ENCODE measurements at places on chromosomes 13 and 19.

- H3K36me3 ChIP-seq, result no peaks in the 10 kb centered on the region
- no peak overlapping the region for H3K4me3 ChIP-seq
- H3K27ac ChIP-seq, result no peak overlapping the region
- no peaks in the 10 kb centered on the region for H3K27me3 ChIP-seq
These were observed 1297.0 kb upstream of the ATXN8OS start for GRCh38 chr13:68810660-68811059.

- H3K4me3 ChIP-seq, result no peak overlapping the region
- DNase-seq, result no peak
- peaks cover 18% of the 10 kb centered on the region for H3K4me1 ChIP-seq
- no peaks in the 10 kb centered on the region for H3K27me3 ChIP-seq
- no peaks in the 10 kb centered on the region for H3K36me3 ChIP-seq
These were observed 407.0 kb downstream of the ZNF536 start for GRCh38 chr19:30778961-30779715.

DNA sequence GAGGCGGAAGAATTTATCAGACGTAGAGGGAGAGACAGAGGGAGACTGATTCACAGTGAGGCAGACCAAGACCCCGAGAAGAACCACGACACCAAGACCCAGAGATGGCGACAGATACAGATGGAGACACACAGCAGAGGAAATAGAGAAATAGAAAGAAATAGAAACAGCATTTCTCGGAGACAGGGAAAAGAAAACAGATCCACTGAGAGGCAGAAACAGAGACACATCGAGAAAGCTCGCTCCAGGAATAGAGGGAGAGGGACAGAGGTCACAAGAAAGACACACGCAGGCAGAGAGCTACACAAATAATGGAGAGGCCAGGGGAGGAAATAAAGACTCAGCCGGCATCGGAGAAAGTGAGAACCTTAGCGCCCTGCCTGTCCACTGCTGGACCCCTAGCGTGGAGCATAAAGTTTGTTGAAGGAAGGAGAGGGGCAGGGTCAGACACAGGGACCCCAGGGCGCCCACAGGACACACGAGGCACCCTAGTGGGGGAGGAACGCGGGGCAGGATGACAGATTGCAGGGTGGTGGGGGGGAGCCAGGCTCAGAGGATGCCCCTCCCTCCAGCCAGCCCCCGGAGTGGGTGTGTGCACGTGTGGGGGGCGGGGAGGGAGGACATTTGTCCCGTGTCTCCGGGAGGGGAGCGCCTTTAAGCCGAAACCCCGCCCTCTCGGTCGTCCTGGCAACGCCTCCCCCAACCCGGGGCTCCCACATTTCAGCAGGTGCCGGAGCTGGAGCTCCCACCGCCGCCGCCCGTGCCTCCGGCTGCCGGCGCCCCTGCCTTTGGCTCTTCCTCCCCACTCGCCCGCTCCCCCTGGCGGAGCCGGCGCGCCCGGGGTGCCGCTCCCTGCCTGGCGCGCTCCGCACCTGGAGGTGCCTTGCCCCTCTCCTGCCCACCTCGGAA, at the start of gene PRKCG:
PRKCG (plus strand) TSS at position 716 of the 909 bp plus-strand sequence. CDS start 298 bp downstream, outside the sequence.
- H3K4me1 ChIP-seq, result peaks cover 46% of the 10 kb centered on the region
- DNase-seq, result peak; percentile 62
- peak within 1 kb of the TSS; percentile 29 for H3K4me3 ChIP-seq
- H3K36me3 ChIP-seq, result peaks cover 6% of the 10 kb centered on the region
- no peak within 1 kb of the TSS for H3K27ac ChIP-seq
- H3K27me3 ChIP-seq, result peaks cover 66% of the 10 kb centered on the region

DNA sequence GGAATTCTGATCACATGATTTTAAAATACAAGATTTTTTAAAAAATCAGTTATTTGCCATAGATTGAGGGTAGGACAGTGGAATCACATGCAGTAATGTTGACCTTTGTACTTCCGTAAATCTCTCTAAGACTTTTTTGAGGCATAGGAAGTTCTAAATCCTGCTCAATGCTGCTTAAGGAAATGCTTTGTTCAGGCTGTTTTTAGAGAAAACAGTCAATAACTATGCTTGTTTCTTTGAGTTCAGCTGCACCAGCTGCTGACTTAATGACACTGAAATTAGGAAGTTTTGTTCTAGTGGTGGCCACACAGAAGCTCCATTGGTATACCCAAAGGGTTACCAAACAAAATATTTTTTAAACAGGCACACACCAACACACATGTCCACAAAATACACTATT, 60.9 kb downstream of the KLF12 start:
- peak; percentile 58 for DNase-seq
- H3K36me3 ChIP-seq, result no peaks in the 10 kb centered on the region
- no peak overlapping the region for H3K4me3 ChIP-seq
- H3K4me1 ChIP-seq, result peaks cover 9% of the 10 kb centered on the region

DNA sequence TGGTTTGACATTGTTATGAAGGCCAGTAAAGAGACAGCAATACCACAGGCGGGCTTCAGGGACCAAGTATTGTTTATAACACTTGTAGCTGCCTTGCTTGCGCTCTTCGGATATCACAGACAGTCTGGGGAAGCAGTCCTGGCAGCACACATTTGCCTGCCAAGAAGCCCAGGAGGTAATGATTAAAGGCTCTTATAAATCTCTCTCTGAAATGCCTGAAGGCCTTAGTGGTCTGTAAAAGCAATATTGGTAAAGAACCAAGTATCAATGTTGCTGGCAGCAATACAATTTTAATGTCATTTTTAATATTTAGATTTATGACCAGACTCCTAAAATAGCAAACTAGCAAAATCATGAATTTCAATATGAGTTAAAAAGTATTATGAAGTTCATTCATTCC, 1312.4 kb downstream of the PCDH9 start:
- H3K4me1 ChIP-seq, result no peaks in the 10 kb centered on the region
- no peak overlapping the region for H3K27ac ChIP-seq
- no peak overlapping the region for H3K4me3 ChIP-seq
- no peaks in the 10 kb centered on the region for H3K27me3 ChIP-seq
- H3K36me3 ChIP-seq, result no peaks in the 10 kb centered on the region

- H3K4me1 ChIP-seq, result peaks cover 39% of the 10 kb centered on the region
- H3K36me3 ChIP-seq, result no peaks in the 10 kb centered on the region
- peak; percentile 91 for DNase-seq
These were observed 27.8 kb upstream of the MIER2 start for GRCh38 chr19:372306-372890.

DNA sequence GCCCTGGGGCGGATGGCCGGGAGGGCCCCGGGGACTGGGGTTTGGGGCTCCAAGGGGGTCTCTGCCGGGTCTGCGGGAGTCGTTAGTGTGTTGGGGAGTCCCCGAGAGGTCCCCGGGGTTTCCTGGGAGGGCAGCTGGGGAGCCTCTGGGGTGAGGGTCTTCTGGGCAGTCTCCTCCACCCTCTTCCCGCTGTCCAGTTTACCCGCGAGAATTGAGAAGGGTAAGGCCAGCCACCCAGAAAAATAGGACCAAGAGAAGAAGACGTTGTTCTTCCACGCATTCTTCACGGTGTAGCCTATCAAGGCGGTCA, 1.0 kb upstream of the ETFB start:
- no peak for DNase-seq
- no peaks in the 10 kb centered on the region for H3K27me3 ChIP-seq
- H3K4me1 ChIP-seq, result peaks cover 24% of the 10 kb centered on the region
- H3K36me3 ChIP-seq, result no peaks in the 10 kb centered on the region
- H3K27ac ChIP-seq, result peak overlapping the region; percentile 99

DNA sequence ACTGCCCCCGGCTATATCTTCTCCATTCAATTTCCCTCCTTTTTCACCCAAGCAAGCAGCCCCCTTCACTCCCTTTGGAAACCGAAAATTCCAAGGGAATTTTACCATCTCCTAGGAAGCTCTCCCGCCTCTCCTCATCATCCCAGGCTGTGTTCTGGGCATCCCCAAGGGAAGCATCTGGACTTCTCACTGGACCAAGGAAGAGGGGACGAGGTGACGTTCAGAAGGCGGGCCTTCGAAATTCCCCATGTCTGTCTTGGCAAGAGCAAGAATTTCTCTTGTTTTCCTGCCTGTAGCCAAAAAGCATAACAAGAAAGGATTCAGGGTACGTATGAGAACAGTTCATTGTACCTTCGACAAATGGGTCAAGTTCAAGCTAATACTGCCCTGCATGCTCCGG, 6.1 kb downstream of the TPRX2 start:
- no peaks in the 10 kb centered on the region for H3K4me1 ChIP-seq
- H3K36me3 ChIP-seq, result no peaks in the 10 kb centered on the region
- peak; percentile 20 for DNase-seq

GRCh38 chr19:12331211-12331941, 2.1 kb downstream of the ZNF563 start:
- H3K27ac ChIP-seq, result no peak overlapping the region
- no peaks in the 10 kb centered on the region for H3K27me3 ChIP-seq
- no peaks in the 10 kb centered on the region for H3K36me3 ChIP-seq
- no peak overlapping the region for H3K4me3 ChIP-seq

- peaks cover 27% of the 10 kb centered on the region for H3K4me1 ChIP-seq
- H3K27ac ChIP-seq, result no peak overlapping the region
- H3K27me3 ChIP-seq, result peaks cover 3% of the 10 kb centered on the region
- H3K36me3 ChIP-seq, result no peaks in the 10 kb centered on the region
- DNase-seq, result no peak
These were observed 22.9 kb upstream of the SLC7A10 start for GRCh38 chr19:33248553-33248953.

GRCh38 chr13:21675095-21675991, 4.5 kb downstream of the FGF9 start:
- peaks cover 38% of the 10 kb centered on the region for H3K4me1 ChIP-seq
- DNase-seq, result peak; percentile 43
- H3K4me3 ChIP-seq, result peak overlapping the region; percentile 69
- no peaks in the 10 kb centered on the region for H3K36me3 ChIP-seq
- peaks cover 58% of the 10 kb centered on the region for H3K27me3 ChIP-seq

- DNase-seq, result peak; percentile 80
- H3K27ac ChIP-seq, result no peak overlapping the region
- H3K4me3 ChIP-seq, result no peak overlapping the region
- H3K4me1 ChIP-seq, result no peaks in the 10 kb centered on the region
- H3K27me3 ChIP-seq, result no peaks in the 10 kb centered on the region
- no peaks in the 10 kb centered on the region for H3K36me3 ChIP-seq
These were observed 465.7 kb downstream of the SLITRK6 start for GRCh38 chr13:85333506-85334020.

- no peak overlapping the region for H3K27ac ChIP-seq
- H3K4me1 ChIP-seq, result peaks cover 20% of the 10 kb centered on the region
- H3K4me3 ChIP-seq, result no peak overlapping the region
- DNase-seq, result no peak
These were observed 4.3 kb upstream of the GRWD1 start for GRCh38 chr19:48441360-48442050.

- peaks cover 76% of the 10 kb centered on the region for H3K36me3 ChIP-seq
- H3K4me3 ChIP-seq, result no peak overlapping the region
- peak; percentile 75 for DNase-seq
These were observed 12.4 kb downstream of the SNRNP70 start for GRCh38 chr19:49097453-49098288.

- H3K4me3 ChIP-seq, result no peak overlapping the region
- H3K4me1 ChIP-seq, result no peaks in the 10 kb centered on the region
These were observed 20.8 kb upstream of the SLC7A9 start for GRCh38 chr19:32890326-32890725.

DNA sequence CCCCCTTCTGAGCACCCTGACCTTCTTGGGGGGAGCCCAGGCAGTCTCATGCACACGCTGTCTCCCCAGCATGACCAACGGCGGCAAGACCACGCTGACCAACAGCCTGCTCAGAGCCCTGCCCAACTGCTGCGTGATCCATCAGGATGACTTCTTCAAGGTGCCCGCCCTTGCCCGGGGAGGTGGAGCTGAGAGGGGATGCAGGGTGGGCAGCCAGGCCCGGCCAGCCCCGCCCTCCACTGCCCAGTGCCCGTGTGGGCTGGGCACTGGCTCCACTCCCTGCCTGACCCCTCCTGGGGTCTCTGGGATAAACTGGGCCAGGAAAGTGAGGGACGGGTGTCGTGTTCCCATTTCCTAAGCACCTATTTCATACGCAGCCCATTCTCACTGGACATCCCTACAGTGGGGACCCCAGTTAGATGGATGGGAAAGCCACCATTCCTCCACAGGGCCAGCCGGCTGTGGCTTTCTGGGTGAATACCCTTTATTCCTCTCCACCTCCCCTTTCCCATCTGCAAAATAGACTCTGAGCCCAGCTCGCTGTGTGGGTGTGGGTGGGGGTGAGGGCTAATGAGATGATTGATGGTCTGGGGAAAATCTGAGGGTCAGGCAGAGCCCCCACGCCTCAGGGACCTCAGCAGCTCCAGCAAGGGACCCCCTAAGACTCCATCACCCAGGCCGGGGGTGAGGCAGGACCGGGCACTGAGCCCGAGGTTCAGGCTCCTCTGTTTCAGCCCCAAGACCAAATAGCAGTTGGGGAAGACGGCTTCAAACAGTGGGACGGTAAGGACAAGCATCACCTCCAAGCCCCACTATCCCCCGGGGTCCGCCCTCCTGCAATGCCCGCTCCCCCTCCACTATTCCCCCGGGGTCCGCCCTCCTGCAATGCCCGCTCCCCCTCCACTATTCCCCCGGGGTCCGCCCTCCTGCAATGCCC, 3.9 kb downstream of the NMRK2 start:
- H3K27me3 ChIP-seq, result peaks cover 29% of the 10 kb centered on the region
- no peak overlapping the region for H3K27ac ChIP-seq
- no peaks in the 10 kb centered on the region for H3K36me3 ChIP-seq
- H3K4me1 ChIP-seq, result peaks cover 4% of the 10 kb centered on the region
- DNase-seq, result no peak
- H3K4me3 ChIP-seq, result no peak overlapping the region

DNA sequence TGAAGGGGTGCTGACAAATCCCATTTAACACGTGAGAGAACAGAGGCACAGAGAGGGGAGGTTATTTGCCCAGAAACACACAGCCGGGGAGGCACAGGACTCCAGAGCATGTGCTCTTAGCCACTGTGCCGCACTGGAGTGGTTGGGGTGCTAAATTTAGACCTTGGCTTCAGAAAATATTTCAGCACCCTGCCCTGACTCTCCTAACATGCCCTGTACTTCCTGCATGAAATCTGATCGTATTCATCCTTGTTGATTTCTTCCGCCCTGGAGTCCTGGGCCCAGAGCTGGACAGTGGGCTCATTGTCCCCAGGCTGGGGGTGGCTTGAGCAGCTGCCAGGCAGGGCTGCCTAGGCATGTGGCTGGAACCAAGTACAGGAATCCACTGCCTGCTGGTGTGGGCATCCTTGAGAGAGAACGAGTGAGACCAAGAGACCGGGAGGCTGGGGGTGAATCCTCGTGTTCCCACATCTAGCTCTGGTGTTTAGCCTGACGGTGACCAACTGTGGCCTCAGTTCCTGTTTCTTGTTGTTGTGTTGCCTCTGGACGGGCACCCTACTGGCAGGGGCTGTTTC, 5.3 kb downstream of the SLC27A1 start:
- H3K27ac ChIP-seq, result peak overlapping the region; percentile 91
- peaks cover 3% of the 10 kb centered on the region for H3K36me3 ChIP-seq
- no peaks in the 10 kb centered on the region for H3K27me3 ChIP-seq
- no peak overlapping the region for H3K4me3 ChIP-seq
- peak; percentile 90 for DNase-seq
- H3K4me1 ChIP-seq, result peaks cover 27% of the 10 kb centered on the region

Data from muscle of leg (tissue), 16 donors.